CD4-positive, alpha-beta T cell treated with Interleukin-1 beta for 1 hour (primary cell): ENCODE measurements at places on chromosomes 11 and 22.
A peak's percentile ranks its signal among the peaks of the same experiment; 100 is the strongest.

DNA sequence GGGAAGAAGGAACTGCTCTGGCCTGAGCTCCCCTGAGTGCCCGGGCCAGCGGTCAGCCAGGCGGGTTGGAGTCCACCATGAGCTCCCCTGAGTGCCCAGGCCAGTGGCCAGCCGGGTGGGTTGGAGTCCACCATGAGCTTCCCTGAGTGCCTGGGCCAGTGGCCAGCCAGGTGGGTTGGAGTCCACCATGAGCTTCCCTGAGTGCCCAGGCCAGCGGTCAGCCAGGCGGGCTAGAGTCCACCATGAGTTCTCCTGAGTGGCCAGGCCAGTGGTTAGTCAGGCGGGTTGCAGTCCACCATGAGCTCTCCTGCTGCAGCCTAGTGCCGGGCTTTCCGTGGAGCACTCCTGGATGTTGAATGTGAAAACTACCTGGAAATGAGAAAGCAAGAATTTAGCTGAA is 844.0 kb downstream of the TBC1D22A start:
- no peak for DNase-seq

DNA sequence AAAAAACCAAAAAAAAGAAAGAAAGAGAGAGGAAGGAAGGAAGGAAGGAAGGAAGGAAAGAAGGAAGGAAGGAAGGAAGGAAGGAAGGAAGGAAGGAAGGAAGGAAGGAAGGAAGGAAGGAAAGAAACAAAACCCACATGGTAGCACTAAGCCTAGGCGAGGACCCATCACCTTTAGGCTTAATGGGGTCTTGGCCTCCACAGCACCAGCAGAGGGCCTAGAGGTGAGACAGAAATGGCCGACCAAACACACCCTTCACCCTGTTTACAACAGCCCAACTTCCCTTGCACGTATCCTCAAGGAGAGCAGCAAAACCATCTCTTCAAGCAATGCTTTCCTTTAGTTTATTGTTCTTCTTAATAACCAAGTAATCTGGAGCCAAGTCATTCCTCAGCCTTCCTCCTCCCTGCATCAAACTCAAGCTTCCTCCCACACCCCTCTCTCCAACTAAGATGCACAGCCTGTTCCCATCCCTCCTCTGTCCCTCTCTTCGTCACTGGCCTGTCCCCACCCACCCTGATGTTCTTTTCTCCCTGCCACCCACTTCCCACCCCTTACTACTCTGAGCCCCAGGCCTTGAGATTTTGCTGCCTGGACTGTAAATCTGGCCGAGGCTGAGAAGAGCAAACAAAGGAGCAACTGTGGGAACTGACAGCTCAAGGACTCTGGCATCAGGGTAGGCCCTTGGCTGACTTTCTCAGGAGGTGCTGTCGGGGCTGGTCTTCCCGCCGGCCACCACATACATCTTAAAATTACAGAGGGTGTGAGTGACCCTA is 26.0 kb downstream of the POU2AF1 start:
- no peak for DNase-seq

DNA sequence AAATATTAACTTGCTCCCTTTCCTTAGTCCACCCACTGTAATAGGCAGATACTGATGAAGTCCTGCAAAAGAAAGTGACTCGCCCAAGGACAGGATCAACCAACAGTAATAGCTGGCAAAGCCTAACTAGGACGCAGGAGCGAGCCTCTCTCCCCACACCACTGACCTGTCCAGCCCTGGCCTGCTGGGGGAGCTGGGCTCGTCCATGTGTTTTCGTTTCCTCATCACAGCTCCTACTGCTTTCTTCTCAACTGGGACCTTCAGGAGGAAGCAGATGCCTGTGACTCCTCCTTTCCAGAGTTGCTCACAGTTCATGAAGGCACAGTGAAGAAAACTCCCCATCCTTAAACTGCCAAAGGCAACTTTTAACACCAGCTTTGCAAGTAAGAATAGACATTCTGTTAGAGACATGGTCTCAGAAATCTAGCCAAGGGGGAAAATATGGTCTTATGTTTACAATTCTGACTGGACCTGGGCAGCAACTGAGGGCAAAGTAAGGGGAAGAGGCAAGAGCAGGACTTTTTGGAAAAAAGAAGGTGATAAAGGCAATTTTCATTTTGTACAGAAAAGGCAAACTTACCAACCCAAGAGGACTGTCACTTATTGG is 11.6 kb upstream of the GPHA2 start:
- DNase-seq, result no peak

GRCh38 chr22:20022978-20023613 is 2.2 kb downstream of the TANGO2 start:
- no peak for DNase-seq

DNA sequence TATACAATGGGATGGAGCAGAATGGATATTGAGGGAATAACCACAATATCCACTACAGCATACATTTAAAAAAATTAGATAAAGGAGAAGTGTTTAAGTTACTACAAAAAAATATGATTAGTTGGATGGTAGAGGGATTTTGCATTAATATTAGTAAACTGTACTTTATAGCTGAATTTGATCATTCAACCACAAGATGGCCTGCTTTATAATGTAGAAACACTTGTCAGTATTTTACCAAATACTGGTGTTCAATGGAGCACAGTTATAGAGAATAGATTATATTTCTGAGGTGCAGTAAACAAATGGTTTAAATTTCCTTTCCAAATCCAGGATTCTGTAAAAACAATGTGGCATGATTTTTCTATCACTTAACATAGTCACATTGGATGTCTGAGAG is 818.8 kb upstream of the CHORDC1 start:
- DNase-seq, result no peak

GRCh38 chr11:77167111-77167626 is 39.1 kb downstream of the MYO7A start:
- no peak for DNase-seq

DNA sequence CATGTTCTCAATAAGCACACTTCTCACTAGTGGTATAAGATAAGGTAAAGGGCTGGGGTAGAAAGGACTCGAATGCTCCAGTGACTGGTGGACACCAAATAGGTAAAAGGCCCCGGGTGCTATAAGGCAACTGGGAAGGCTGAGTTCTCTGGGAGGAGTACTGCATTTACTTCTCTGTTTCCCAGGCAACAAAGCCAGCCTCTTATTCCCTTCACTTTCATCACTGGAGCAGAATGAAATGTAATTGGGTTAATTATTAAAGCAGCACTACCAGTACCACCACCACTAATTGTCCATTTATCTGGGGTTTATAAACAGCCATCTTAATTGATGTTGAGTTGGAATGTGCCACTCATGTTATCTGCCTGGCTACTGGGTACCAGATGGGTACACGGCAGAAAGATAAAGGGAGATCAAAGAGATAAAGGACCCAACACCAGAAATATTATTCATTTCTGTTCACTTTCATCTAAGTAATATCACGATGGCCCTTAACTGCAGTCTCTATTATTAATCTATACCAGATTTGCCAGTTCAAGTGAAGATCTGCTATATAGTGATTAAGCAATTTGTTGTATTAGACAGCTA is 94.4 kb upstream of the CHRM4 start:
- no peak for DNase-seq

DNA sequence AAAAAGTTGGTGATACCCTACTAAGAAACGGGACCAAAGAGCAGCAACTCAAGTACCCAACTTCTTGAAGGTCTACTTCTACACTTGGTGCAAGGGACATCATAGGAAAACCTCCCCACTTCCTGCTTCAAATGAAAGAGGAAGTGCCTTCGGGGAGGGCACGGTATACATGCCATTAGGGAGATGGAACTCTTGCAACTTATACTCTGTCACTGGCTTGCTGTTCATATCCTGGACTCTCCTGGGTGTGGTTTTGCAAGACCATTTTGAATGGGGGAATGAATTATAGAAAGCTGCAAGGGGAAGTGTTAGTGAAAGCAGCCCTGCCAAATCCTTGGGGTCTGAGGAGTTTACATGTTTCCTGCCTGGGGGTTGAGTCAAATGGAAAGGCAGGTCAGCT is 41.9 kb downstream of the CSNK2A3 start:
- no peak for DNase-seq

DNA sequence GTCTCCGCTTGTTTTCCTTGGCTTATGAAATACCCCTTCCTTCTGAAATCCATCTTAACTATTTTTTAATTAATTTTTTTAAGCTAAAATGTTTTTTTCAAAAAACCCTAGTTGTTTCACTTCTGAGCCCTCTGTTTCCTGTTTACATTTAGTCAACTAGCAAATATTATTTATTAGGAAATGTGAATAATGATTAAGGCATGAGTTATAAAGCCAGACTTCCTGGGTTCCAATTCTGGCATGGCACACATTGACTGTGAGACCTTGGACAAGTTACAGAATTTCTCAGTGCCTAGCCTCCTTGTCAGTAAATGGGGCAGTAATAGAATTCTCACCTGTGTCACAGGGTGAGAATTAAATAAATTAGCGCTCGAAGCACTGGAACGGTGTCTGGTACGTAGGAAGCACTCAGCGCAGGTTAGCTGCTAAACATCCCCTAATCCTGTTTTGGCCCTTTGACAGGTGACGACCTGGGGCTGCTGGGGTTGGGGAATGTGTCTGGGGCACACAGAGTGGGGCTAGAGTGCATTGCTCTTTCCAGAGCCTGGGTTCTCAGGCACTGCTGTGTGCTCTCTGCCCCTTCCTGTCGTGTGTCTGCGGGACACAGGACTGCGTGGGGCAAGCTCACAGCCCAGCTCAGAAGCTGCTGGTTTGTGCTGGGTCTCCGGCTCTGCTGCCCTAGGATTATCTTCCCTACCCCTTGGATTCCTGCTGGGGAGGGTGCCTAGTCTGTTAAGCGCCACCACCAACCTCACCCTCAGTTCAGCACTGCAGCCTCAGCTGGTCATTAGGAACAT is 13.1 kb downstream of the PANX1 start:
- DNase-seq, result no peak

DNA sequence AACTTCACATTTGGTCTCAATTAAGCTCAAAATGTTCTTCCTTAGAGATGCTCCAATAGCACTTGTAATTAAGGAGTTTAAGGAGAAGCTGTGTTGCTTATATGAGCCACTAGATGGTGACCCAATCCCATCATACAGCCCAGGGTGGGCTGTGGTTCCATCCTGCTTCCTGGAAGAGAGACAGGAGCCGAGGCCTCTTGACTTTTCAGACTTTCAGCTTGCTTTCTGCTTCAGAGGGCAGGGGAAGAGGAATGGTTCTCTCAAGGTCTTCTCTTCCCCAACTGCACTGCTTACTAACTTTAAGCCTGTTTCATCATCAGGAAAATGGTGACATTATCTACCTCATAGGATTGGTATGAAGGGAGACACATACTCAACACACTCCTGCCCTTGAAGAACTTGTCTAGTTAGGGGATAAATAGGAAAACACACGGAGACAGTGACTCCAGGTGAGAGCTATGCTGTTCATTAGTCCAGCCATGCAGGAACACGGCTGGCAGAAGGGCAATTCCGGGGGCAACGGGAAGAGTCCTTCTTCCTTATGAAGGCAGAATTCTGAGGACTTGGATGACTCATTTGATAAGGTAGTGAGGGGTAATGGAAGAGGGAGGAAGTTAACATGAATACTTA is 20.1 kb downstream of the TMEM218 start:
- peak; percentile 22 for DNase-seq

DNA sequence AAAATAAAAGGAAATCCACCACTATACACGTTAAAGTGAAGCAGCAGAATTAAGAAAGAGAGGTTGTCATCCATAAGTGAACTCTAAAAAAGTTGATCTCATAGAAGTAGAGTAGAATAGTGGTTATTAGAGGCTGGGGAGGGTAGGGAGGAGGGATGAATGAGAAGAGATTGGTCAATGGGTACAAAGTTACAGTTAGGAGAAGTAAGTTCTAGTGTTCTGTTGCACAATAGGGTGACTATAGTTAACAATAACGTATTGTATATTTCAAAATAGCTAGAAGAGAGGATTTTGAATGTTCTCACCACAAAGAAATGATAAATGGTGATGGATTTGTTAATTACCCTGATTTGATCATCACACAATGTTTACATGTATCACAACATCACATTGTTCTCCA is 72.0 kb downstream of the CD82 start:
- no peak for DNase-seq

DNA sequence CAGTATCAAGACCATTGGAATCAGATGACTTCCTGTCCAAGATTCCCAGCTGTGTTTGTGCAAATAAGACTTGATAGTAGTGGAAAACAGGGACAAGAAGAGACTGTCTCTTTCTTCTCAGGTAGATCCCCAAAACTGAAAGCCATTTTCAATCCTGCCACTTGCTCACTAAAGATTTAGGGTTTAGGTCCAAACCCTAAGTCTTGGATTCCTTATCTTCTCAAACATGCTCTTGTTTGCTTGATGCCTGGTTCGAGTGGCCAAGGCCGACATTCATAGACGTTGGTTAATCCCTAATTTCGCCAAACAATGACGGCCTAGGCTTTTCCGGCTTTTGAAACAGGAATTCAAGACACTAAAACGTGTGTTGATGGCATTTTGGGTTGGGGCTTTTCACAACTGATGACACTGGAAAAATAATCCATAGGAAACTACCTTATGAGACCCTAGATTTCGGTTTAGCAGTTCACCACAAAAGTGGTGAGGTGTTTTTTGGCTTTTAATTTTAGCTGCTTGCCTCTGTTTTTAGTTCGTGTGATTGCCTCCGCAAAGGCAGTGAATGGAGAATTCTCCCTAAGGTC is 1.0 kb upstream of the GTPBP1 start:
- no peak for DNase-seq

GRCh38 chr11:14916403-14916802 is 24.4 kb upstream of the CYP2R1 start:
- no peak for DNase-seq

DNA sequence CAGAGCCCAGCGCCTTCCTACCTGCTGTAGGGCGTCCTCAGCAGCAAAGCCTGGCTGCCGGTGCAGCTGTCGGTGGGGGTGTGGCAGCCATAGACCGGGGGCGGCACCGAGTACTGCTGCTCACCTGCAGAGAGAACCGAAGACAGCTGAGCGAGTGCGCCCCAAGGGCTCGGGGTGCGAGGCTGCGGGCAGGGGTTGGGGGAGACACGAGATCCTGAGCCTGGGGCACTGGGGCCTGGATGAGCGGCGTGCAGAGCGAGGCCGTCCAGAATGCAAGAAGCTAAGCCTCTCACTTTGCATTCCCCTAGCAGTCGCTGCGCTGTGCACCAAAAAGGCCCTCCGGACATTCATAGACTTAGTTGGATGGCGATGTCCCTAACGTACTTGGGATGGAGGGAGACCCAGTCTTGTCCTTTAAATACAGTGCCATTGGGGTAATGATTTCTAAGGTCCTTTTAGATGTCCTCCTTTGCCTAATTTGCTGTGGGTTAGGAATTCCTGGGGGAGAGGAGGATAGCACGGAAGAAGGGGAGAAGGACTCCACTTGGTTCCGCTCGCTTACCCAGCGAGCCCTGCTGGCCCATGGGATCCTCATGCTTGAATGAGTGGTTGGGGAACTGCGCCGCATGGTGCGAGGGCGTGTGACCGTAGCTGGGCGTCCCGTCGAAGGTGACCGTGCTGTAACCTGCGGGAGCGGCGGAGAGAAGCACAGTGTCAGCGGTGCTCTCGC is 7.2 kb downstream of the WT1 start:
- no peak for DNase-seq

DNA sequence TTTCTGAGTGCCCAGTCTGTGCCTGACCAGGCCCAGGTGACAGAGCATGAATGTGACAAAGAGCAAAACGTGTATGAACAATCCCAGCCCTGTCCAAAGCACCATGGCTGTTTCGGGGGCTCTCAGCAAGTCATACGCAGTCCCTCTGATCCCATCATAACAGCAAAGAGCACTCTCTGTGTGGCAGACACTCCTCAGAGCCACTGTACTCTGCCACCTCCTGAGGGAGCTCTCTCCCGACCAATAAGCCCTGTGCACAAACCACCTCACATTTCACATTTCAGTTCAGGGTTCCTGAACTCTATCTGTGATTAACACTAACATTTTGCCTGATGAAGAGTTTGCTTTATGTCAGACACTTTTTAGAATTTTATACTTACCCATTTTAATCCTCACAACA is 6.6 kb downstream of the DGCR2 start:
- DNase-seq, result peak; percentile 24

GRCh38 chr11:87421422-87421821 is 383.7 kb downstream of the TMEM135 start:
- peak; percentile 37 for DNase-seq
